Epithelial cell of prostate (primary cell): ENCODE measurements at places on chromosomes 13 and 19.
A peak's percentile ranks its signal among the peaks of the same experiment; 100 is the strongest.

GRCh38 chr19:4636151-4636717 is 3.1 kb upstream of the TNFAIP8L1 start:
- no peak for DNase-seq

DNA sequence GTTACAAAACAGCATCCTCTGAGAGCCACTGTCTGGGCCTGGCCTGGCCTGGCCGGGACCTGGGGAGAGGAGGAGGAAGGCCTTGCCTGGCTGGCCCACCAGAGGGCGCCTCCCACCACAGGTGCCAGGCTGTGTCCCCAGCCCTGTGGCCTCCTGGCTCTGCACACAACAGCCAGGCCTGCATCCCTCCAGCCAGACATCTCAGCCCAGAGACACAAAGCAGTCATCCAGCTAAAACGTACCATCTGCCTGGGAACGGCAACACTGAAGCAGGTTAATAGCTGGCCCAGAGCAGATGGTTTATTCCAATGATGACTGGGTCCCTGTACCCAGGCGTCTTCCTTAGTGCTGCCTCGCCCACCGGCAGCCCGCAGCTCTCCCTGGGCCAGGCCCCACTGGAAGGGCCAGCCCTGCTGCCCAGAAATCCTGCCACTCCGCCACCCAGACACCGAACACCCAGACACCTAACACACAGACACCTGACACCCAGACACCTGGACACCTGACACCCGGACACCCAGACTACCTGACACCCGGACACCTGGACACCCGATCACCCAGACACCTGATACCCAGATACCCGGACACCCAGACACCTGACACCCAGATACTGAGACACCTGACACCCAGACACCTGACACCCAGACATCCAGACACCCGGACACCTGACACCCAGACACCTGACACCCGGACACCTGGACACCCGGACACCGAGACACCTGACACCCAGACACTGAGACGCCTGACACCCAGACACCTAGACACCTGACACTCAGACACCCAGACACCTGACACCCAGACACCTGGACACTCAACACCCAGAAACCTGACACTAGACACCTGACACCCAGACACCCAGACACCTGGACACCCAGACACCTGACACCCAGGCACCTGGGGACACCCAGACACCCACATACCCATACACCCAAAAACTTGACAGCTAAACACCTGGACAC is 20.1 kb downstream of the C19orf12 start:
- DNase-seq = no peak

DNA sequence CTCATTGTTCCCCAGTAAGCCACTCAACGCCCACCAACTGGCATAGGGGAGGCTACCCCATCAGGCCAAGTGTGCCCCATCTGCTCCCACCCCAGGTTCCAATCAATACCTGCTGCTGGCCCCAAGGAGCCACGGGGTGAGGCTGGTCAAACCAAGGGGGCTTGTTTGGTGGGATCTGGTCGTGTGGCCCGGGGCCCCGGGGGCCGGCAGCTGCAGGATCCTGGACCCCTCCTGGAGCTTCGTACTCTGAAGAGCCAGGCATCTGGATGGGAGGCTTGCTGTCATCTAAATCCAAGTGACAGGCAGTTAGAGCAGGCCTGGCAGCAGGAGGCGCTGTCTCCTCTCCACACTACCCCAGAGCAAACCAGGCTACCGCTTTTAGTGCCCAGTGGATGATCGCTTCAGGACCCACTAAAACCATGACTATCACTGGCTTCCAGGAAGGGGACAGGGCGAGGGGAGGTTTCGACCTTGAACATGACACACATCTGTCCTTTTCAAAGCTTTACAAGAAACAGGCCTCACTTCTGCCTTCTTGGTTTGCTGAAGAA is 14.2 kb downstream of the CHERP start:
- DNase-seq = no peak

DNA sequence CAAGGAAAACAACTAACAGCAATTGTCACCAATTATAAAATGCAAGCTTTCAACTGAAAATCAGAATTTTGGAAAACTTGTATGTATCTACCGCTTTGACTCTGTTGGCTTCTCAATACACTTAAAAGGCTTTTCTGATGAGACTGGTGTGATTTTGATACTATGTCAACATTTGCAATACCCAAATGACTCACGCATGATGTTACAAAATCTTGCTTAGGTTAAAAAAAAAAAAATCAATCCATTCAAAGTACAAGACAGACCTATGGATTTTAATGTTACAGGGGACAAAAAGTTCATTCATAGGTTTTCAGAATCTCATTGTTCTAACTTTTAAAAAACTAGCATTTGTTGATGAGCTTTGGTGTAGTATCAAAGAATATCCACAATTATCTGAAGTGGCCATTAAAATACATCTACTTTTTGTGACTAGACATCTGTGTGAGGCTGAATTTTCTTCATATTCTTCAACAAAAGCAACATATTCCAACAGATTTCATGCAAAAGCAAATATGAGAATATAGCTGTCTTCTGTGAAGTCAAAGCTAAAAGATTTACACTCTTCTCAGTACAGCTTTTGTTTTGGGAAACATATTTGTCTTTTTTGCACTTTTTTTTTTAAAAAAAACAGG is 10.7 kb downstream of the ELF1 start:
- DNase-seq = peak; percentile 44

DNA sequence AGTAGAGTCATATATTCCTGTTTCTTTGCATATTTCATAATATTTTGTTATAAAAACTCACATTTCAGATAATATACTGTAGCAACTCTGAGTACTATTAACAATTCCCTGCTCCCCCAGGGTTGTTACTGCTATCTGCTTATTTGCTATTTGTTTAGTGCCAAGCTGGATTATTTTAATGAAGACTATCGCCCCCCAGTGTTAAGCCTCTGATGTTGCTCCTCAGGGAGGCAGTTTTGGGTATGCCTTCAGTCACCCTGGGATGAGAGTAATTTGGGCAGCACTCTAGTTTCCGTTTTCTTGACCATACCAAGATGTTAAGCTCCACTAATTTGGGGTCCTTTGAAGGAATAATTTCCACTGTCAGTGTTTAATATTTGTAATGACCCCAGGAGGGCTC is 46.0 kb downstream of the MICU2 start:
- DNase-seq = no peak

GRCh38 chr13:24215732-24216131 is 55.2 kb downstream of the SPATA13 start:
- no peak for DNase-seq

DNA sequence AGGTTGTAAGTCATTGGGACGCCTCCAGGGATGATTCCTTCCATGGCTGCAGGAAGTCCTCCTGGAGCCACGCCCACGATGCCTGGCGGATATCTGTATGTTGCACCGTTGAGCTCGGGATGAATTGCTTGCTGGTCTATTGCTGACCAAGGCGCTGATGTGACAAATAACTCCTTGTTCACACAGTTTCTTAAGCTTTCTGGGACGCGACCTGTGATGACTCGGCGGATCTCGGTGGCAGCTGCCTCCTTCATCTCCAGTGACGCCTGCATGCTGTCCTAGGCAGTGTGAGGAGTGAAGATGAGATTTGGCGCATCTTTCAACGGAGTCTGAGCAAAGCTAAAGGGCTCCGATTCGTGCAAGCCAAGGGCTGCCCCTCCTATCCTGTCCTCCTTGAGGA is 7.6 kb upstream of the ZNF566 start:
- DNase-seq = no peak

GRCh38 chr13:114102131-114102520 is 30.3 kb downstream of the RASA3 start:
- DNase-seq = no peak

- DNase-seq = no peak
Observed at GRCh38 chr13:36680913-36681312, 7.1 kb downstream of the SERTM1 start.

DNA sequence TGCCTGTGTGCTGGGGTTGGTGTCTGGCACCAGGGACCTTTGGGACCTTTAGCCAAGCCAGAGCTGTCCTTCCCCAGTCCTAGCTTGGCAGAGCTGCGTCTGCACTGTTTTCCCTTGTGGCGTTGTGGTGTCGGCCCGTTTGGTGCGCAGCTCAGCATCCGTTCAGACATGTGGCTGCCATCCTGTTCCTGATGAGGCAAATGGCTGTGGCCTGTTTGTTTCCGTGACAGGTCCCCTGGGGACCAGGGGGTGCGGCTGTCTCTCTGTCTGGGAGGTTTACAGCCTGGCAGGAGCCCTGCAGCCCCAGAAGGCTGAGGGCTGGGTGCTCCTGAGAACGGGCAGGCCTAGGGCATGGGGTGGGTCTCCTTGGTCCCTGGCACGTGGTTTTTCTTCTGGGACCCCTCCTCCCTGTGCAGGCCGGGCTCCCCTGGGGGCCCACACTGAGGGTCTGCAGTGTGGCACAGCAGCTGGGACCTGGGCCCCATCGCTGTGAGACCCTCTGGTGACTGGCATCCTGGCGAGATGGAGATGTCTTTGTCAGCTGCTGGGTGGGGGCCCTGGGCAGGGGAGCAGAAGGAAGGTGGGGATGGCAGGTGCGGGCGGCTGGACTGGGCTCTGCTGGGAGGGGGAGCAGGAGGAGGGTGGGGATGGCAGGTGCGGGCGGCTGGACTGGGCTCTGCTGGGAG is 4.0 kb downstream of the SPPL2B start:
- DNase-seq = no peak

DNA sequence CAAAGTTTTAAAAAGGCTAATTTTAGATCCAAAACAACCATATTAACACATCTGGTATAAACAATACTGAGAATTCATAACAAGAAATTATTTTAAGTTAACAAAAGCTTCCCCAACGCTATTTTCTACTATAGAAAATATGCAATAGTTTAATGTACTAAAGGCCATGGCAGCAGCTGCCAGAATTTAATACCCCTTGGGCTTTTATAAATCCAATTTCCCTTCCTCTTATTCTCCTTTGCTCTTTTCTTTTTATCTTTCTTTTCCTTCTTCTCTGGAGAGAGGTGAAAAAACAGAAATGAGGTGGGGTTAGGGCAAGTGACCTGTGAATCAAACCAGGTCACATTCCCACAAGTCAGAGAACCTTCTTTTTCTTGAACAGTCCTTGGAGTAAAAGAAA is 58.9 kb downstream of the ENOX1 start:
- DNase-seq = no peak

DNA sequence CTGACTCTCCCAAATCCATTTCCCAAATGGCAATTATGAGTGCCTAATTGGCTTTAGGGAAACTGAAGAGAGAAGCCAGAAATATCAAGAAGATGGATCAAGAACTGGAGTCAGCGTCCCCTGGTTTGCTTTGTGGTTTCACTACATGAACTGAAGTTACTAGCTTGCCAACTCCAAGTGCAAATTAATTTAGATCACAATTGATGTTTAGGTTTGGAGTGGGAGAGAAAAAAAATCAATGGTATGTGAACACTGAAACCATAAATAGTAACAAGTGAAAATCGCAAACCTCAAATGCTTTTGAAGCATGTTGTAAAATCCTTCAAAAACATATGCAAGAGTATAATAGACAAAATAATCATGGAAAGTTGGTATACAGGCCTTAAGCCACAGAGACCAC is 1528.6 kb upstream of the SLC10A2 start:
- no peak for DNase-seq

DNA sequence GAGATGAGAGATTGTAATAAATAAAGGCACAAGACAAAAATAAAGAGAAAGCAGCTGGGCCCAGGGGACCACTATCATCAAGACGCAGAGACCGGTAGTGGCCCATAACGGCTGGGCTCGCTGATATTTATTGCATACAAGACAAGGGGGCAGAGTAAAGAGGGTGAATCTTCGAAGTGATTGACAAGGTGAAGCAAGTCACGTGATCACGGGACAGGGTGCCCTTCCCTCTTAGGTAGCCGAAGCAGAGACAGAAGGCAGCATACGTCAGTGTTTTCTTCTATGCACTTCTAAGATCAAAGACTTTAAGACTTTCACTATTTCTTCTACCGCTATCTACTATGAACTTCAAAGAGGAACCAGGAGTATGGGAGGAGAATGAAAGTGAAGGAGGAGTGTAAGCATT is 4.6 kb upstream of the PRKCG start:
- DNase-seq = no peak

- no peak for DNase-seq
Observed at GRCh38 chr13:63690672-63691071, 2275.0 kb upstream of the PCDH20 start.
